ENCODE measurements at places on chromosomes 5 and 9.
A peak's percentile ranks its signal among the peaks of the same experiment; 100 is the strongest.

GRCh38 chr9:2810420-2811075 lies 33.3 kb downstream of the PUM3 start:
- no peak for DNase-seq

GRCh38 chr5:93607367-93608258 lies 24.6 kb downstream of the NR2F1 start:
- peak; percentile 61 for DNase-seq

DNA sequence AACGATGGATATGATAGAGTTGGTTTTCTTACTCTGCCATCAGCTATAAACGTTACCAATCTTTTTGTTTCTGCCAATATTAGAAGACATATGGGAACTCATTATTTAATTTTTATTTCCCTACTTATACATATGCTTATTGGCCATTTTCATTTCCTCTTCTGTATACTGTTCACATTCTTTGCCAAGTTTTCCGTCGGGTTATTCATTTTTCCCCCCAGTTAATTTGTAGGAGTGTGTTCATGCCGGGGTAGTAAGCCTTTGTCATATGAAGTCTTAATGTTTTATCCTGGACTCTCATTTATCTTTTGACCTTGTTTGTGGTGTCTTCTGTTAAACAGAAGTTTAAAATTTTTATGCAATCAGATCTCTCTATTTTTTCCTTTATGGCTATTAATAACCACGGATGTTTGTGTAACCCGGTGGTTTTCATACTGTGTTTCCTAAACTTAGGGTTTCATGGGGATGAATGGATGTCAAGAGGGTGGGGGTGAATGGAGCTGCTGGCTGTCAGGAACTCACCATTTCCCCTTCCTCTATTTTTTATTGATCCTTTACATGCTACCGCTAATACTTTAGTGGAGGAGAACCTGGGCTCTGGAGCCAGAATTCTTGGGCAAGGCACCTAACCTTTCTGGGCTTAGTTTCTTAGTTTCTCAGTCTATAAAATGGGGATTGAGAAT lies 42.5 kb upstream of the PPARGC1B start:
- DNase-seq: no peak

DNA sequence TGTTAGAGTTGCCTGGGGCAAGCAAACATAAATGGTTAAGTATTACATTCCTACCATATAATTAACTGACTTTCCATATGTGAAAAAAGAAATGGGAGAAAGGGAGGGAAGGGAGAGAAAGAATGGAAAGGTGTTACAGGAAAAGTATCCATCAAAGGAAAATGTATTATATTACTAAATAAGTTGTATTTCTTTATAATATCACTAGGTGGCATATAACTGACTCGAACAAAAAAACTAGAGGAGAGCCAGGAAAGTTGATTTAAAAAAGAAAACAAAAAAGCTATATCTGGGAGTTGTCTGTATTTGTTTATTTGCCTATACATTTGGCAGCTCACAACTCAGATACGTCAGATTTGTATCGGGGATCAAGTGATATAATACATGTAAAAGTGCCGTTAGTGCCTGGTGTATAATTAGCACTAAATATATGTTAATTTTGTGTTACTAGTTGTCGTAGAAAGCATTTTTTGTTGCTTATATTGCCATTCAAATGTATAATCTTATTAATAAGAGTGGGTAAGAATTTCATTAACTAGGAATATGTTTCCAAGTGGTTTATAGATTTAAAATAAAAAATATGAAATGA lies 59.6 kb upstream of the ADAMTS19 start:
- no peak for DNase-seq

DNA sequence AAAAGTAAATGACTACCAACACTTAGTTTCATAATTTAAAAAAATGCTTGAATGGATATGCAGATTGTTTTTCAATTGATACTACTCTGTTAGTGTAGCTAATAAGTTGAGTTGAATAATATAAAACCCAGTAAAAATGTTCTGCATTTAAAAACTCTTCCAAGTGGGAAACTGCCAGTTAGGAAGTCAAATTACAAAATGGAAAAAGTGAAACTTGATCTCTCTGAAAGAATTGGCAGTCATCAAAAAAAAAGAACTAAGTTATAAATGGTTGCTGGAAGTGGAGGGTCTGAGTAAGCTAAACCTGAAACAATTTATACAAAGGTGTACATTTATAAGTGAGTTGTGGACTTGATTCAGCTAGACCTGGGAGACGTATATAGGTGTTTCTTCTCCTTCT lies 52.4 kb downstream of the VCAN start:
- DNase-seq: no peak

GRCh38 chr5:113062869-113063508 lies 86.4 kb downstream of the DCP2 start:
- DNase-seq: no peak

DNA sequence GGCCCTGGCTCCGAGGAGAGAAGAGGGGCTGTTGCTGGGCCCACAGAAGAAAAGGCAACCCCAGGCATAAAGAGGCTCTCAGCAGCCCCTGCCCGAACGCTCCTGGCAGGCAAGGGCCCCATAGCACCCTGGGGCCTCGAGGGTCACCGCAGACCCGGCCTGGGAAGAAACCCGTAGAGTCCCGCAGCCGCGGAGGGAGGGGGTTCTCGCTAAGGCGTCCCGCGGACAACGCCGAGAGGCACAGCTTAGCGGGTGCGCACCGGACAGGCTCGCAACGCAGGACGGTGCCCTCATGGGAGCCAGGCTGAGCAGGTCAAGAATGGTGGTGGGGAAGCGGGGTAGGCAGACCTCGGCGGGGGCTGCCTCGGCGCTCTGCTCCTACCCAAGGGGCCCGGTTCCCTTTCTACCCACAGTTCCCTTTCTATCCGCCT lies 6.7 kb downstream of the PITX1 start:
- DNase-seq: no peak

GRCh38 chr5:156678484-156678883 lies 171.6 kb upstream of the PPP1R2B start:
- no peak for DNase-seq

- no peak for DNase-seq
Measured at GRCh38 chr5:158302029-158302428, 443.1 kb upstream of the CLINT1 start.

Measured in CD4-positive, alpha-beta T cell treated with Interleukin-17A for 1 hour (primary cell).